ENCODE measurements at places on chromosomes 12 and 14.

DNA sequence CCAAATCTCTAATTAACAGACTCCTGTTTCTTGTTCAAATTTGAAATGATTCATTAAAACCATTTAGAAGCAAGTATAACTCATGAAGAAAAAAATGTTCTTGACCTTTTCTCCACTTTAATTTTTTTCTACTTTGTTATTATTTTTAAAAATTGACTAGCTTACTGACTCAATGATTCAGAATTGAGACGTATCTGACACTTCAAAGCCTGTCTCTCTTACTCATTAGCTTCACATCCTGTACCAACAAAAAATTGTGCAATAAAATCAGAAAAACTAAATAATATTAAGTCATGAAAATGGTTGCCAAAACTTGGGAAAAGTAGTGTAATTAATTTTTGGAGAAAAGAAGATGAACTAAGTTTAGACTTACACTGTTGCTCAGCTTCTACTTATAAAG lies 331.2 kb downstream of the SLC16A7 start:
- DNase-seq = no peak

- DNase-seq = no peak
Observed at GRCh38 chr14:29205658-29206057, 439.1 kb downstream of the FOXG1 start.

- DNase-seq = no peak
Observed at GRCh38 chr12:104709692-104710435, 248.2 kb downstream of the SLC41A2 start.

DNA sequence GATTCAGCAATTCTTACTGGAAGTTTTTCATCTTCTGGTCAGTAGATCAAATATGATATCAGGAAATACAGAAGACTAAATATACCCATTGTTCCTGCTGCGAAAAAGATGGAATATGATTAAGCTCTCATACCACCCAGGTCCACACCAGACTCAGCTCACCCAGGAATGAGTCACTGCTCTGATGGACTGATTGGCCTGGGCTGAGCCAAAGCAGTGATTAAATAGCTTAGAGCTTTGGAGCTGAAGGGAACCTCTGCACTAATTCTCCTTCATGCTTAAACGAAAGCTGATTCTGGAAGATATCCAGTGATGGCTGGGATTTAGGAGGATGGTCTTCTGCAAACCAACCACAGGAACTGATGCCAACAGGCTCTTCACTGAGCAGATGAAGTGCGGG lies 62.0 kb upstream of the SYT1 start:
- DNase-seq = no peak

- no peak for DNase-seq
Observed at GRCh38 chr14:51089278-51089677, 5.6 kb downstream of the TRIM9 start.

DNA sequence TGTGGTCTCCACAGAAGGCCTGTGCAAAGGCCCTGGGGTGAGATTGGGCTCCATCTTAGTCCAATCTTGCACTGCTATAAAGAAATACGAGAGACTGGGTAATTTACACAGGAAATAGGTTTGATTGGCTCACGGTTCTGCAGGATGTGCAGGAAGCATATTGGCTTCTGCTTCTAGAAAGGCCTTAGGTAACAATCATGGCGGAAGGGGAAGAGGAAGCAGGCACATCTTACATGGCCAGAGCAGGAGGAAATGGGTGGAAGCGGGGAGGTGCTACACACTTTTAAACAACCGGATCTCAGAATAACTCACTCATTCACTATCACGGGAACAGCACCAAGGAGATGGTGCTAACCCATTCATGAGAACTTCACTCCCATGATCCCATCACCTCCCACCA lies 55.4 kb downstream of the FAR2 start:
- DNase-seq = no peak

DNA sequence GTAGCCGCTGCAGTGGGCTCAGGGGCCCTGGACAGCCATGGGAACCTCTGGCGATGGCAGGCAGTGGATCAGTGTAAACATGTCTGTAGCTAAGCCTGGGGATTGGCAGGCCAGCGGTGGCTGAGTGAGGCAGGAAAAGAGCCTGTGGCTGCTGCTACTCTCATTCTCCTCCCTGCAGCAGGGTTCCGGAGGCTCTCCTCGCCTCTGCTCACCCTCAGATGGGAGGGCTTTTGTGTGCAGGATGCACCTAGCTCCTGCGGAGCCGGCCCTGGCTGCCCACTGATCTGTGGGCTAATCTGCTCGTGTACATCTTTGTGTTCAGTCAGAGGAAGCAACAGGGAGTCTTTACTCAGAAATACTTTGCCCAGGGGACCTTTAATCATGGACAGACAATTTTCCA lies 59.5 kb downstream of the GALNT8 start:
- no peak for DNase-seq

DNA sequence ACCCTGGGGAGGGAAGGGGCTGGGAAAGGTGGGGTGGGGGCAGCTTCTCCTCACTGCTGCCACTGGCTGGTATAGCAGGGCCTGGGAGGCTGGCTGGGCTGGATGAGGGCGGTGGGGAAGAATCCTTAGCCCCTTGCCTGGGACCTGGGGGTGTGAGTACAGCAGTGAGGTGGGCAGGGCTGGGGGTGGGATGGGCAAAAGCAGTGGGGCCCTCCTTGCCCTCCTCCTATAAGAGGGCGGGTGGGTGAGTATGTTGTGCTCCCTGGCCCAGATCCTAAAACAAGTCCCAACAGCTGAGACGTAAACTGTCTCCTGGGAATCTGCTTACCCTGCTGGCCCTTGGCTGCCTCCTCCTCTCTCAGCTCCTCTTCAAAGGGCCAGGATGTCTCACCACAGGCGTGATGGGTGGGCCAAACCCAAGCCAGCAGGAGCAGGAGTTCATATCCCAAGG lies 2.2 kb downstream of the NCKAP5L start:
- DNase-seq = no peak

DNA sequence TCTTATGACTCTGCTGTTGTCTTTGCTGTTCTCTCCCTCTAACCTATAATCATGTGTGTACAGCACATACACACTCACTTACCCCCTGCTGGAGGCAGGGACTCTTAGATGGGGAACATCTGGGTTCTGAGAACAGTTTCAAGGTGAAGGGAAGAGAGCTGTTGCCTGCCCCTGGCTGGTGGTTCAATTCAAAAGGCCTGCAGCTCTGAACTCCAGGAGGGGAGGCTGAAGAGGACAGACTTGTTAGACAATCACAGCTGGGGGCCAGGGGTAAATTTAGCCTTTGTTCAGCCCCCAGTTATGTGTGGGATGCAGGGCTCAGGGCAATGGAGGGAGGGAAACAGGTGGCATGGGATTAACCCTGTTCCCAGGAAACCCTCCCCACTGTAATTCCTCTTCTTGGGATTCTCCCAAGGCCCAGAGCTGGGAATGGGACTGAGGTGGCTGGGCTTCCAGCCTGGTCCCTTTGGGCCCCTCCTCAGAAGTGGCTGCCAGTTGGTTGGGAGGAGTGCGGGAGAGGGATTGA lies 1.9 kb downstream of the MYL6B start:
- no peak for DNase-seq

DNA sequence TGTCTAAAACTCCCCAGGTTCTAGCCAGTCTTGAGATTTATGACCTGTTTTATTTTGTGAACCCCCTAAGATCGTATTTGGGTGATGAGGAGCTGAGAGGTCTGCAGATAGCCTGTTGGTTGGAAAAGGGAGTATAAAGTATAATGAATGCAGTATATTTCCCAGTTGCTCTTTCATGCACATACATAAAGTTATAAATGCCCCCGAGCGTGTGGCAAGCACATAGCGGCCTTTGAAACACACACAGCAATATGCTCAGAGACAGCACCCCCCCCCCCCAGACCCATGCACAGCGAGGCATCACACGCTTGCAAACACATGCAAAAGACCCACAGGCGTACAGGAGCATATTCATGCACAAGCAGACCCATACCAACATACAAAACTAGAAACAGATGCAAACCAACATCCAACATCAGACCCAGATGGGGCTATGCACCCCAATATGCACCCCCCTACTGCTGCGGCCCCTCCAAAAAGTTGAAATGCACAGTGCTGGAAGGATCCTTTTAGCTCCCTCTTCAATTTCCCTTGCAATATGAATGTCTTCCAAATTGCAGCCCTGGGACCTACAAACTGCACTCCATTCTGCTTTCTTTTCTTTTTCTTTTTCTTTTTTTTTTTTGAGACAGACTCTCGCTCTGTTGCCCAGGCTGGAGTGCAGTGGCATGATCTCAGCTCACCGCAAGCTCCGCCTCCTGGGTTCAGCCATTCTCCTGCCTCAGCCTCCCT lies 82.2 kb upstream of the TBX3 start:
- DNase-seq = no peak

- no peak for DNase-seq
Observed at GRCh38 chr14:22666203-22666893, 22.2 kb upstream of the OR6J1 start.

DNA sequence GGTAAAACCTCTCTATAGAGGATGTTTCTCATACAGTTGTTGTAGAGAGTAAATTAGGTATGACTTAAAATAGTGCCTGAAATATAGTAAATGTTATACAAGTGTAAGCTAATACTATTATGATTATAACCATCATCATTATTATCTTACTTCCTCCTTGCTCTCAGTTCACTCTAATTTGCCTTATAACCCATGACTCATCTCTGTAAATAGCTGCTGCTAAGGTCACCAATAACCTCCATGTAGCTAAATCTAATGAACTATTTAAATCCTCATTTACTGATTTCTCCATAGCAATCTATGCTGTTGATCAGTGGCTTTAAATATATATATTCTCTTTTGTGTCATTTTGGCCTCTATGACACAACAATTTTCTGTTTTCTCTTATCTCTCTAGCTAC lies 109.6 kb downstream of the RMST start:
- no peak for DNase-seq

DNA sequence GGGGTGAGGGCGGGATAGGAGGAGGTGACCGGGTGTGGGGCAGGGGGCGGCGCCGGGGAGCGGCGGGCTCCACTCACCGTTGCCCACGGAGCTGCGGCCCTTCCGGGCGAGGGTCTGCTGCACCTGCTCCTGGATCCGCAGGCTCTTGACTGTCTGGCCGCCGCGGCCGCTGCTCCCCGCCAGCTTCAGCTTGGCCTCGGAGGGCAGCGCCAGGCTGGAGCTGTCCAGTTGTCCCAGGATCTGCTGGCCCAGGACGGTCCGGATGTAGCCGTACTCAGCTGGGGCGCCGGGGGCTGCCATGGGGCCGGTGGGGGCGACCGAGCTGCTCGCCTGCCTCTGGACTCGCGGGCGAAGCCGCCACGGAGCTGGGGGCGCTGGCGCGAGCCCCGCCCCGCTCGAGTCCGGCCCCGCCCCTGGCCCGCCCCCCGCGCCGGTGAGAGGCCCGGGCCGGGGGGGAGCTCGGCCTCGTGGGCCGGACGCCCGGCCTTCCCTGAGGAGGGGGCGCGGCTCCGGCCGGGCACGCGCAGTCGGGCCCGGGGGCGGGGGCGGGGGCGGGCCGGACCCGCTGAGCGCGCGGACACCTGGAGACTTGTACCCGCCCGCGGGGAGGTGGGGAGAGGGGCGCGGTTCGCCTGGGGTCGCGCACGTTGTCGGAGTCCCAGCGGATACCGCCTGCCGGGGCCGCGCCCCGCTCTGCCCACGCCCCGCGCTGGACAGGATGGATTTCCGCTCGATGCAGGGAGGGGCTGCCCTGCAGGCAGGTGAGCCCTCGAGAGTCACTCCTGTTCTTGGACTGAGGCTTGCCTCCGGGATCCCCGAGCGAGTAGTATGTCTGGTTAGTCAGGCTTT lies at the start of gene PKP2:
PKP2 (minus strand) TSS at position 346 of the 849 bp plus-strand sequence; CDS start at position 300, 46 bp downstream.
- DNase-seq = no peak

- no peak for DNase-seq
Observed at GRCh38 chr14:67663633-67664032, 10.8 kb downstream of the VTI1B start.

- no peak for DNase-seq
Observed at GRCh38 chr12:100956311-100956852, 161.8 kb downstream of the ANO4 start.

DNA sequence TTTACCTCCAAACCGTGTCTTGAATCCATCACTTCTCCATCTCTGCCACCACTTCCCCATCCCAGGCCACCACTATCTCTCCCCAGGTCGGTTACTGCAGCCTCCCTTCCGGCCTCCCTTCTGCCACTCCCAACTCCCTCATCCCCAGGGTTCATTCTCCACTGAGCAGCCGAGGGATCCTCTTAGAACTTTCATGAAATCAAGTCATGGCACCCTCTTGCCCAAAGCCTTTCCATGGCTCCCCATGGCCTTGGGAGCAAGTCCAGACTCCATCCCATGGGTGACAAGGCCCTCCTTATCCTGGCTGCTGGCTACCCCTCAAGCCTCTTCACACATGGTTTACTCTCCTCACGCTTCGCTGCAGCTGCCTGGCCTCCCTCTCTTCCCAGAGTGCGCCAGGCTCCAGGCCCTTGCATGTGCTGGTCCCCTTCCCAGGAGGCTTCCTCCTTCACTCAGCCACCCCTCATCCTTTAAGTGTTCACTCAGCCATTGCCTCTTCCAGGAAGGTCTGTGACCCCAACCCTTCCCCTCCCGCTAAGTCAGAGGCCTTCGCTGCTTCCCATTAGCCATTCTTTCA lies 17.9 kb upstream of the SH2B3 start:
- DNase-seq = no peak

GRCh38 chr12:79200176-79200575 lies 335.6 kb downstream of the SYT1 start:
- DNase-seq = no peak

Data from brain pericyte (primary cell).